ENCODE measurements at places on chromosomes 2 and 18.

DNA sequence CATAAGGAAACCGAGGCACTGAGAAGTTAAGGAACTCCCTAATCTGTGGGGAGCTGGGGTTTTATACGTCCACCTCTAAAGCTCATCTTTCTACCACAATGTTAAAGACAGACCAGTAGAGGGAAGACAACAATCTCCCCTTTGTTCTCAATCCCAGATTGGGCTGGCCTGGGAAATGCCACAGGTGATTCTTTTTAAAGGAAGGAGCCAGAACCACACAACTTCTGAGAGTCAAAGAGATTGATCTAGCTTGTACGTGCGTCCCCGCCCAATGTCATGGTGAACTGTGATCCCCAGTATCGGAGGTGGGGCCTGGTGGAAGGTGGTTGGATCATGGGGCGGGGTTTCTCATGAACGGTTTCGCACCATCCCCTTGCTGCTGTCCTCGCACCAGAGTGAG, 81.8 kb upstream of the LCLAT1 start:
- DNase-seq = no peak

DNA sequence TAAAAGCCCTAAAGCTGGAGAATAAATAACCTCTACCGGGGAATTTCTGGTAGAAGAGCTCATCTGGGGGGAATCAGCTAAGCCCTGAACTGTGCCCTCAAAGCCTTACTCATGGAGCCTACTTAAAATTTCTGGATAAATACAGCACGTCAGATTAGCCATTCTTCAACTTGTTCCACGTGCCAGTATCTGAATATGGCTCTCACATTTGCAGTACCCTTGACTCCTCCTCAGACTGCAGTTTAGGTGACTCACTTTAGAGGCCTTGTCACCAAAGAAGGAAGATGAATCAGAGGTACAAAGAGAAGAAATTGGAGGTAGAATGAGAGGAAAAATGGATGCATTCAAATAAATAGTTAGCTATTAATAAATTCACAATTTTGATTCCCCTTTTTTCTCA, 34.6 kb upstream of the POTEC start:
- no peak for DNase-seq

- no peak for DNase-seq
These were observed 9.9 kb downstream of the PSD4 start for GRCh38 chr2:113183703-113184102.

DNA sequence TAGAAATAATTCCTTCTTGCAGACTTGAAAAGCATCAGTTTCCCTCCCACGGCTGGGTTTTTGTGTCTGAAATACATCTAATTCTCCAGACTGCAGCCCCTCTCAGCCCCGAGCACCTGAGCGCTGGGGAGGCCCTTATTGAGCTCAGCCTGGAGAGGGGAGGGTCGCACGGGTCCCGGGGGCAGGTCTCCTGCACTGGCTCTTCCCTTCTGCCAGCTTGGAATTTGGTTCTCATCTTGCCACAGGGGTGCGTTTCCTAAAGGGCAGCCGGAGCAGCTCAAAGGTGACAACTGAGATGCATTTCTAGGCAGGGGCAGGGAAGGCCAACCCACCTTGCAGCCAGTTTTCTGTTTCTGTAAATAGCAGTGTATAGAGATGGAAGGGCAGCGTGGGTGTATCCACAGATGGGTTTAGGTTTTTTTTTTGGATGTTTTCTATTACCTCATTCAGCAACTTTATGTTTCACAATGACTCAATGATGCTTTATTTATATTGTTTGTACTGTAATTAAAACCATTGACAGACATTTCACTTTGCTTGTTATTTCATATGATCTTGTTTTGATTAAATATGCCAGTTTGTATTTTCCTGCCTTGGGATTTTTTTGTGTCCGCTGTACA, 37.0 kb downstream of the GBX2 start:
- DNase-seq = no peak

DNA sequence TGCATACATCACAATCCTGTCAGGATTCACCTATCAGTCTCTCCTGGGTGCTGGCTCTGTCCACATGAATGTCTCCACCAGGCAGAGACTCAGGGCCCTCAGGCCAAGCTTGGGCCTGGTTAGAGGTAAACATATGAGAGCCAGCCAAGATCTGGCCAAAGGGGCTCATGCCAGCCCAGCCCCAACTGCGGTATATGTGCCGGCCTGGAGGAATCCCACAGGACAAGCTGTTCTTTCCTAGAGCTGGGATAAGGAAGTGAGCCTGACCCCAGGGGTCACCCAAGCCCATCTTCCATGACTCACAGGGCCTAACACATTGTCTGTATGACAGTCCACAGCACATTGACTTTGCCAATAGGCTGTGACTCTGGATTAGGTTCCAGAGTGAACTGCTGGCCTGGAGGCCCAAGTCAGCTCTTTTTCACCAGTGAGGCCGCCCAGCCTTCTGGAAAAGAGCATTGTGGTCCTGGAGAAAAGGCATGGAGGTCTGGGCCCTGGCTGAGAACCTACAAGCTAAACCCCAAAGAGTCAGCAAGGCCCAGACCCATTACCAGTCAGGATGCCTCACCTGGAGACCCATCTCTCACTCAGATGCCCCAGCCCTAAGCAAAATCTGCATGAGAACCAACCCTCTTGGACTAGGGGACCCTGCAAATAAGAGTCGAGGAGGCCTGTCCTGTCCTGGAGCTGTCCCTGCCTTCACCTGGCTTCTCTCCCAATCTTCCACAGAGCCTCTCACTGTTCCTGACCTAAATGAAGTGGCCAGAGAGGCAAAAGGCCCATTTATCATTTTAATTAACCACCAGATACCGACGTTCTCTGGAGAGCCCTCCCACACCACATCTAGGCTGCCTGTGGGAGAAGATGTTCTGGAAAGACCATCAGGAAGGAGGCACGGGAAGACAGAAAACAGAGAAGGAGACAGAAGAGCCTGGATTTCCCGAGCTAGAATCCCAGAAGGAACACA, 120.9 kb upstream of the PKDCC start:
- DNase-seq = no peak

DNA sequence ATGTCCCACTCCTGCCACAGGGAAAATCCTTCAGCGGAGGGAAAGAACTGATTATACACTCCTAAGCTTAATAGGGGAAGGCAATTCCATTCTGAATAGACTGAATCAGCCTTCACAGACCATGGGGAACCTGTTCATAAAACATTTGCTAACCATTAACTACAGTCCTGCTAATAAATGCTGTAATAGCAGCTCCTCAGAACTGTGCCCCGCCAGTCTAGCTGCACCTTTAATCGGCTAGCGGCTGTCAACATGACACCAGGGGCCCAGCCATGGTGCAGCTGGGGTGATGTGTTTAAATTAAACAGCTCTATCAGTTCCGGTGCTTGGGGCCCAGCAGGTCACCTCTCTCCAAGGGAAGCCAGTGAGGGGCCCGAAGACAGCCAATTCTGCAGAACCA, 77.8 kb downstream of the GALNT14 start:
- no peak for DNase-seq

DNA sequence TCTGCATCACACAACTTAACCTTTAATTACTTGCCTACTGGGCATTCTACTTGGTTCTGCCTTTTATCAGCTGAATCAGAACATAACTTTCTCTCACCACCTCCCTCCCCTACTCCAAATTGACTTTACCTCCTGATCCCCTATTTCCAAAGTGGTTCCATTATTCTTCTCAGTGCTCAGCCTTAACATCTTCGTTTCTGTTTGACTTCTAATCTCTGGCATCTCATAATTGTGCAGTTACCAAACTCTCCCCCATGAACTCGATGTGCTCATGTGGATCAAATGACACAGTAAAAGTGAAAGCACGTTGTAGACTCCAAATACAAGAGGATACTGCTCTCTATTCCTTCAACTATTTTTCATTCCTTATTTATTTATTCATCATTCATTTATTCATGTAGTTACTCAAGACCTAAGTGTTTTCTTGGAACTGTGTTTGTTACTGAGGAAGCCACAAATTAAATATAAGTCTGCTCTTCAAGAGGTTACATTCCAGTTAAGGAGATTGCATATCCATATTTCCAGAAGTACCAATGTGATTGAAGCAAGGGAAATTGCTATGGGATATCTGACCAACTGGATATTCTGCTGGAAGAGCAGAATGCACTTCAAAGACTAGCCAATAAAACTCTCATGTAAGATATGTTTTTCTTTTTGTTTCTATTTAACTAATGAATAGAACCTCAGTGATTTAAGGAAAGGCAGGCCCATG, 158.8 kb downstream of the TMEFF2 start:
- no peak for DNase-seq

GRCh38 chr2:219344751-219345430, 12.3 kb upstream of the RESP18 start:
- no peak for DNase-seq

DNA sequence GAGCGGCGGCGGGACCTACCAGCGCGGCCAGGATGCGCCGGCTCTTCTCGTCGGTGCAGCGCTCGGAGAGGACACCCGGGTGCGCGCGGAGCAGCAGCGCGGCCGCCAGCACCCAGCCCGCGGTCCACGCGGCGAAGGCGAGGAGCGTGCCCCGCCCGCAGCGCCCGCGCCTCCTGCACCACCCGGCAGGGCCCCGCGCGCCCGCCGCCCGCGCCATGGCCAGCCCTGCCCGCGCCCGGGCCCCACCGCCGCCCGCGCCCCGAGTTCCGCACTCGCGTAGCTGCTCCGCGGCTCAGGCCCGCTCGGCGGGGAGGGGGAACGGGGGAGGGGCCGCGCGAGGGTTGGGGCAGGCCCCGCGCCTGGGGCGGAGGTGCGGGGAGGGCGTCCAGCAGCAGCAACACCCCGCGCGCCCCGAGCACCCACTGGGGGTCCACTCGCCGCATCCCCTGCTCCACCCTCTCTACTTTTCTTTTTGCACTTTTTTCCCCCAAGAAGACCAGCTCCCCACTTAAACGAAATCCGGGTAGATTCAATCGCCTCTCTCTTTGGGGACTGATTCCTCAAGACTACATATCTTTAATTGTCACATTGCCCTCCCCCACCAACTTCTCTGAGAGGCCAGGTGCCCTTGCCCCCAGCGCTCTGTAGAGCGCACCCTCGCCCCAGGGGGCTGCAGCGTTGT, at the start of gene DIPK1C:
Gene DIPK1C (minus strand): TSS at position 266 of the 682 bp plus-strand sequence. CDS start 49 bp downstream, at position 217.
- no peak for DNase-seq

DNA sequence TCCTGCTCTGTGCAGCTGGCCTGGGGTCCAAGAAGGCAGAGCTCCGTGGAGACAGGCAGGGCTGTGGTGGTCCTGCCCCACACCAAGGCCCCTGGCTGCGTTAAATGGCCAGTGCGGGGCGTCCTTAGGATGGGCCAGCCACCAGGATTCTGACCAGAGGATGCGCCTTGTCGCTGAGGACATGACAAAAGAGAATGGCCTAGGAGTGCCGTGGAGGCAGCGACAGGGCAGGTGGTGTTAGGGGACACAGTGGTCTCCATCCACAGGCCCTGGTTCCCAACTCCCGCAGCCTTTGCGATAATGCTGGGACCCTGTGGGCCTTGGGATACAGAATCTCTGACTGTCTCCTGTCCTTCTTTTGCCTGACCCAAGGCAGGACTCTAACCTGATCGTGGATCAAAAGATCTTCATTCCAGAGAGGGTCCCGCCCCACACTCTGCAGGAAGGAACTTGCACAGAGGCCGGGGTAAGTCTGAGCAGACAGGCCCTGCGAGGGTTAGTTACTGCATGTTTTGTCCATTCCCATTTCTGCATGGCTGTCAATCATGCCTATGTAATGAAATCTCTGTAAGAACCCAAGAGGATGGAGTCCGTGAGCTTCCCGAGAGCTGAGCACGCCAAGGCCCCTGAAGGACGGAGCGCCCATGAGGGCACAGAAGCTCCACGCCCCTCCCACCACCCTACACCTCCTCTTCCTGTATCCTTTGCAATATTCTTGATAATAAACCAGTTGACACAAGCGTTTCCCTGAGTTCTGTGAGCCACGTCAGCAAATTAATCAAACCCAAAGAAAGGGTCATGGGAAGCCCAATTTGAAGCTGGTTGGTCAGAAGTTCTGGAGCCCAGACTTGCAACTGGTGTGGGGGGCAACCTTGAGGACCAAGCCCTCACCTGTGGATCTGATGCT, 251.5 kb upstream of the SALL3 start:
- DNase-seq = no peak

- DNase-seq = no peak
These were observed 39.1 kb downstream of the ACKR3 start for GRCh38 chr2:236608710-236609109.

- no peak for DNase-seq
These were observed 1322.0 kb downstream of the LRP1B start for GRCh38 chr2:140808820-140809219.

DNA sequence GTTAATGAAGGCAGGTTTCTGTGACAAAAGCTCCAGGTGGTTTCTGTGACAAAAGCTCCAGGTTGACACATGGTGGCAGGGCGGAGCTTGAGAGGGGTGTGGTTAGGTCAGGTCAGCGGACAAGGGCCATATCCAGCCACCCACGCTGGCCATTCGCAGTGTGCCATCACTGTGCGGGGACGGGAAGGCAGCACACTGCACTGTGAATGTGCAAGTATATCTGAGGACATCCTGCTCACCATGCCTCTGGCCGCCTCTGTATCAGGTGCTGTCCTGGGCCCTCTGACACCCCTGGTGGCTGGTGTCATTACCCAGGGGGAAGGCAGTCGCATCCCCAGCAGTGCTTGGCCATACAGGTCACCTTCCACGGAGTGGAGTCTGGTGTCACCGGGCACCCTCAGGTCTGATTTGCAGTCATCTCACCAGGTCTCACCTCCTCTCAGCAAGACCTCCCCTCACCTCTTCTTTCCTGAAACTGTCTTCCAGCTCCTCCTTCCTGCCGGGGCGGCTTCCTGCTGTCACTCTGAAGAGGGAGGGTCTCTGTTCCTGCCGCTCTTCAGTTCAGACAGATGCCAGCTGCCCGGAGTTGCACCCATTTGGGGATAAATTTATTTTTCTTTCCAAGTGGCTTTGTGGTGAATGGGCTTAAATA, 34.9 kb downstream of the CTIF start:
- DNase-seq = no peak

DNA sequence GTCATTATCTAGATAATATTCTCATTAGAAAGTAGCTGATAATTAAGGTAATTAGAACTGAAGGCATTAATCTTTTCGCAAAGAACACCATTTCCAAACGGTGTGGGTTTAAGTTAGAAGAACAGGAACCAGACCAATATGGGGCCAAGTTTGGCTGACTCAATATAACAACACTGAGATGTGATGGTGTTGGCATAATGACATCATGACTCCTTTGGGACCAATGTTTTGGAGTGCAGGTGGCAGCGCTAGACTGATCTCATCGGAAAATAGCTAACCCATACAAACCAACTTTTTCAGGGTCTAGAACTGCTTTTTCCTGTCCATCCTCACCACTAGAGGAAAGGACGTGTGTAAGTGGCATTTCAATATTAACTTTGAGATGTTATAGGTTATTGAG, 1171.7 kb upstream of the ZEB2 start:
- no peak for DNase-seq

GRCh38 chr2:151918308-151918707, 90.1 kb upstream of the ARL5A start:
- DNase-seq = no peak

GRCh38 chr2:230328155-230328458, 1.1 kb downstream of the SP140L start:
- DNase-seq = no peak

GRCh38 chr2:222548992-222549391, 106.9 kb downstream of the FARSB start:
- no peak for DNase-seq

- no peak for DNase-seq
These were observed 666.8 kb downstream of the NR4A2 start for GRCh38 chr2:155665704-155666103.

GRCh38 chr2:136344339-136344738, 226.4 kb upstream of the CXCR4 start:
- DNase-seq = no peak

GRCh38 chr2:31764169-31764568, 183.4 kb upstream of the SRD5A2 start:
- no peak for DNase-seq

Data from SIG-M5 (cell line).